Activated T-cell treated with anti-CD3 and anti-CD28 coated beads, Interleukin-2, amount 50 U/mL, for 72 hours (primary cell): ENCODE measurements at places on chromosomes 5 and 9.

DNA sequence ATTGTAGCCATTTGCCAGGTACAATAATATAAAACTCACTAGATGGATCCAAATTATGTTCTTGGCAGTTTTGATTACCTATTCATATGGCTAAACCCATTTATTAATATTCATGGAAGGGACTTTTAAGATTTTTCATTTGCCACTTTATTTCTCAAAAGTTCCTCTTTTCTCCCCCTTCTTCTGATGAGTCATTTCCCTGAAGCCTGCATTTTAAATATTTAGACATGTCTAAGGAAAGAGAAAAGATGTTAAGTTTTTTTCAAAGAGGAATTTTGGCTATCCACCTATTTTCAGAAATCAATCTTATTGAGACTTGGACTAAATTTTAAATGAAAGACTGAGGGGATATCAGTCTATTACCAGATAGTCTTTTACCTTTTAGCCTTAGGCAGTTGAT, 1189.4 kb downstream of the EFNA5 start:
- H3K4me3 ChIP-seq = no peak overlapping the region
- no peaks in the 10 kb centered on the region for H3K27me3 ChIP-seq
- H3K27ac ChIP-seq = no peak overlapping the region
- no peak for DNase-seq
- H3K4me1 ChIP-seq = no peaks in the 10 kb centered on the region
- no peaks in the 10 kb centered on the region for H3K36me3 ChIP-seq

DNA sequence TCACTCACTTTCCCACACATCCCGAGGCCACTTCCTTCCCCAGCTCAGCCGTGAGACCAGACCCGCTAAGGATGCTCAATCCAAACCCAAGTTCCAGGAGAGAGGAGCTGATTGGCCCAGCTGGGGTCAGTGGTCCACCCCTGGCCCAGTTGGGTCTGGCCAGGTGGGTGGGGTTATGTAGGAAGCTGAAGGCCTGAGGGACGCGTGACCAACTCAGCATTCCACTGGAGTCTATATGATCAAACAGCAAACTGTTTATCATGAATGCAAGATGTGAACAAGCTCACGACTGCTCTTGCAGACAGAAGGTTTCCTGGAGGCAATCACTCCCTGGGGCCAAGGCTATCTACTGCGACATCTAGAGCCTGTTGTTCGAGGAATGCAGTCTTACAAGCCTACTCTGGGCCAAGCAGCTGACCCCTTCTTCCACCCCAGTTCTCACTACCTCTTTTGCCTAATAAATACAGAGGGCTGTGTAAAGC, 4.9 kb upstream of the RAPGEF1 start:
- peaks cover 30% of the 10 kb centered on the region for H3K4me1 ChIP-seq
- DNase-seq = no peak
- H3K27me3 ChIP-seq = no peaks in the 10 kb centered on the region
- no peaks in the 10 kb centered on the region for H3K36me3 ChIP-seq
- H3K27ac ChIP-seq = no peak overlapping the region

DNA sequence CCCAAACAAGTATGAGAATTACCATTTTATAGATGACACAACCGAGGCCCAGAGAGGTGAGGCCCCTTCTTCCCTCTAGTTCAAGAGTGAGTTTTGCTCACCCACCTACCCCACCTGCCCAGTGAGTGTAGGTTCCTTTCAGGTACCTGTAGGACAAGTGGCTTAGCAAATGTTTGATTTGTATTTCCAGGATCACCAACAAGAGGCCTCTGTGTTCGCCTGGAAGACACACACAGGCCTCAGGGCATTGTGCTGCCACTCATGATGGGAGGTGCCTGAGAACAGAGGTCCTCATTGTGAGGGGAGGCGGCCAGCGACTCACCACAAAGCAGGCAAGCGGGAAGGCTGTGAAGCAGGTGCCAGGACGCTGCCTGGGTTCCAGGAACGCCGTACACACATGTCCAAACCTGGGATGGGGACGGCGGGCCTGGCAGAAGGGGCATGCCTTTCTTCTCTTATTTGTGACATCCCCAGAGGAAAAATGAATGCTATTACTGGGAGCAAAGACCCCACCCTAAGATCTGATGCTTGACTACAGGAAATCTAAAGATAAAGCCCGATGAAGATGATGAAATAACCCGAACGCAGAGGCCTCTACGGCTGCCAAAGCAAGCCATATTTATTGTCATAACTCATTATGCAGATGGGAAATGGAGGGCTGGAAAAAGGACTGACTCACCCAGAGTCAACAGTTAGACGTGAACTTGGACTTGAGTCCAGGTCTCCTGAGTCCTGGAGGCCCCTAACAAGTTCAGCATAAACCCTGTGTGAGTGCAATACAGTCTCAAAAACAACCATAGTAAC, 60.2 kb upstream of the SLC25A51 start:
- H3K4me1 ChIP-seq = peaks cover 57% of the 10 kb centered on the region
- no peaks in the 10 kb centered on the region for H3K36me3 ChIP-seq
- H3K4me3 ChIP-seq = no peak overlapping the region
- H3K27ac ChIP-seq = no peak overlapping the region

DNA sequence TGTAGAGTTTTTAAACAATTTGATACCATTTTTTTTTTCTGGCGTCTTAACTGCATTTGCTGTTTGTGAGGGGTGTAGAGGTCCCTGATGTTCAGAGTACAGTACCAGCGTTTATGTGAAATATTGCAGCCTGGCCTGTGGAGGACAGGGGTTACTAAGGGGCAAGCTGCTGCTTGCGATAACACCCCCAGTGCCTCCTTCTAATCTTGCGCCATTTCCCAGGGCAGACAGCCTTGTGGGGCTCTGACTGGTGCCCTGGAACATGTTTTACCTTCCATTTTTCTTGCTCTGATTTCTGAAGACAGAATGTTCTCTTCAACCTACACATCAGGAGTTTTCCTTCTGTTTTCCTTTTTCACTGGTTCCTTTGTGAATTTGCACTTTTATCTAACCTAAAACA, 142.9 kb downstream of the DOCK8 start:
- H3K4me1 ChIP-seq = no peaks in the 10 kb centered on the region
- peaks cover 30% of the 10 kb centered on the region for H3K36me3 ChIP-seq
- no peak overlapping the region for H3K4me3 ChIP-seq
- no peaks in the 10 kb centered on the region for H3K27me3 ChIP-seq
- H3K27ac ChIP-seq = no peak overlapping the region

DNA sequence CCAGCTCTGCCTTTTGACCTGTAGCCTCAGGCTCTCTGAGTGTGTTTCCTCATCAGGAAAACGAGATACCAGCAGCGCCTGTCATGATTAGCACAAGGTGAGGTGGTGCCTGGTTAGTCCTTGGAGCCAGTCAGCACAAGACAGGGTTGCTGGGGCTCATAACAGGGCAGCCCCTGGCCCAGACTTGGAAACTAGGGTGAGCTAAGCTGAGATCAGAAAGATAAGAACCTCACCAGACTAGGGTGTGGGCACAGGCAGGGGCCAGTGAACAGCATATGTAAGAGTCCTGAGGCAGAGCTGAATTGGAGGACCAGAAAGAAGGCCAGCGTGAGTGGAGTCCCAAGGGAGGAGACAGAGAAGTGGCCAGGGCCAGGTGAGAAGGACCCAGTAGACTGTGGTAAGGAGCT, 42.7 kb upstream of the FUBP3 start:
- peaks cover 77% of the 10 kb centered on the region for H3K27me3 ChIP-seq
- no peaks in the 10 kb centered on the region for H3K36me3 ChIP-seq
- no peak overlapping the region for H3K4me3 ChIP-seq
- DNase-seq = no peak
- peaks cover 7% of the 10 kb centered on the region for H3K4me1 ChIP-seq

GRCh38 chr9:16974436-16974835, 104.0 kb upstream of the BNC2 start:
- no peak overlapping the region for H3K4me3 ChIP-seq
- no peaks in the 10 kb centered on the region for H3K27me3 ChIP-seq
- DNase-seq = no peak
- H3K27ac ChIP-seq = no peak overlapping the region
- H3K4me1 ChIP-seq = no peaks in the 10 kb centered on the region

GRCh38 chr5:154038261-154038706, 426 bp downstream of the FAM114A2 start:
- H3K4me3 ChIP-seq = peak overlapping the region; percentile 96
- H3K27ac ChIP-seq = peak overlapping the region; percentile 98
- peaks cover 6% of the 10 kb centered on the region for H3K36me3 ChIP-seq
- no peak for DNase-seq
- H3K27me3 ChIP-seq = no peaks in the 10 kb centered on the region
- peaks cover 29% of the 10 kb centered on the region for H3K4me1 ChIP-seq

- no peaks in the 10 kb centered on the region for H3K36me3 ChIP-seq
- H3K4me3 ChIP-seq = no peak overlapping the region
- H3K27ac ChIP-seq = peak overlapping the region; percentile 62
- no peak for DNase-seq
- peaks cover 11% of the 10 kb centered on the region for H3K4me1 ChIP-seq
Measured at GRCh38 chr9:115106001-115106400, 12.0 kb downstream of the TNC start.

DNA sequence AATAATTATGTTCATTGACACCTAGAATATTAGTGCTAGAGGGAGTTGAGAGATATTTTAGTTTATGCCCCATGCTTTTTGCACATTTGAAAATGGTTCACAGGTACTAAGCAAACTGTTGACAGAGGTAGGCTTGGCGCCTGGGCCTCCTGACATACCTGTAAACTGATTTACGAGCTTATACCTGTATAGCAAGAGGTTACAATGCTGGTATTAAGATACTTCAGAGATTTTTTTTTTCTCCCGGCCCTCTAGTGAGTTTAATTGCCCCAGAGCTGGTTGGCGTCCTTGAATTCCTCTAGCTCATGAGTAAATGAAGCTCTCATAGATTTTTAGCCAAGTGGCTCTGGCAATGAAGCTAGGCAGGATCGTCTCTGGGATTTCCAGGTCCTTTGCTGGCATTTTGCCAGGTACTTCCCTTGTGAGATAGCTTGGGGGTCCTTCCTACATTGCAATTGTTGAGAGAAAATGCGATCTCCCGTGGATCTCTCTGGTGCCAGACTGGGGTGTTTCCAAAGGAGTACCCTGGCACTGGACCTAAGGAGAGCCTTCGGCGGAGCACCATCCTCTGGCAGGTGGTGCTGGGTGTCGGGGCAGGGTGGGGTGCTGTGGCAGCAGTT, 9.0 kb downstream of the SLC36A1 start:
- H3K36me3 ChIP-seq = no peaks in the 10 kb centered on the region
- no peak overlapping the region for H3K27ac ChIP-seq
- DNase-seq = no peak
- H3K27me3 ChIP-seq = no peaks in the 10 kb centered on the region

DNA sequence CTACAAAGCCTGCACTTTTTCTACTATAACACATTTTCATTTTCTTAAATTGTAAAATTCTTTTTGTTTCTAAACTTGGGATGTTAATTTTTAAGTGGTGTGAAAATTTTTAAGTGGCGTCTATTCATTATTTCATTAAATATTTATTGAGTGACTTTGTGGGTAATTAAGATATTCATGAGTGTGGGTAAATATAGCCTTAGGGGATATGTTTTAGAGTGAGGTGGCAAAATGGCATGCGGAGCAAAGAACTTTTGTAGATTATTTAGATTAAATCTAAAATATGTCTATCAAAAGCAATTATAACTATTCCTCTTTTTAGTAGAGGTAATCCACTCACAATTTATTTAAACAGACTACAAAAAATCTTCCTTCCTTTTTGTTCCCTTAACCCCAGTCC, 188.4 kb downstream of the PCSK1 start:
- no peaks in the 10 kb centered on the region for H3K36me3 ChIP-seq
- H3K27ac ChIP-seq = no peak overlapping the region
- no peaks in the 10 kb centered on the region for H3K4me1 ChIP-seq

DNA sequence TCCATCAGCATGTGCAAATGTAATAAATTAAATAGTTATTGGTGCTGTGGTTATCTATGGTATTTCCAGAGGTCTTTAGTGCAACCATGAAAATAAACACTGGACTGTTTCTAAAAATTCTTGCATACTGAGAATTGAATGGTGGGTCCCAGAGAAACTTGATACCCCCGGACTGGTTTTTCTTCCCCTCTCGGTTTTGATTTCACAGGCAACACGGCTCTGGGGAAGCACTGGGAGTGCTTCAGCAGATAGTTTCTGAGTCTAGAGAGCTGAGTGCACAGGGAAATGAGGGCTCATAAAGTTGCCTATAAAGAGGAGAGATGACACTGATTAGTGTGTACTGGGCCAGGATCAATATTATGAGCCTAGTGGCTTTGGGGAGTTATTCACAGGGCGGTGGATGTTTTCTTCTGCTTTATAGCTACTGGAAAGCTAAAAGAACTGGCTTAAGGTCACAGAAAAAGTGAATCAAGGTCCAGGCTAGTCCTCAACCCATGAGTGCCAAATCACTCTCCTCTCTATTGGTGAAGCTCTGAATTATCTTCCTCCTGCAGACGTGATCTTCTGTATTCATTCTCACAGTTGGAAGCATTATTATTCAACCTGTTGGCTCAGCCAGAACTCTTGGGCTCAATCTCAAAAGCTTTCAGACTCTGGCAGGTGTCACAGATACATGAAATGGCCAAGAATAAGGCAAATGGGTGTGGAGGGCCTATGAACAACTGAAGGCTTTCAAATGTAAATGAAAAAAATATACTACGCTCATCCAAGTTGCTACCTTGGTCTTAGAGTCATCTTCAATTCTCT, 170.2 kb upstream of the HMHB1 start:
- H3K27ac ChIP-seq = no peak overlapping the region
- no peak for DNase-seq
- H3K36me3 ChIP-seq = no peaks in the 10 kb centered on the region
- H3K27me3 ChIP-seq = no peaks in the 10 kb centered on the region

GRCh38 chr5:96741891-96742309, 65.8 kb downstream of the ERAP1 start:
- no peak for DNase-seq
- peak overlapping the region; percentile 85 for H3K27ac ChIP-seq
- H3K27me3 ChIP-seq = no peaks in the 10 kb centered on the region
- no peak overlapping the region for H3K4me3 ChIP-seq
- H3K4me1 ChIP-seq = peaks cover 38% of the 10 kb centered on the region

GRCh38 chr5:125245216-125245615, 498.8 kb upstream of the ZNF608 start:
- H3K4me1 ChIP-seq = no peaks in the 10 kb centered on the region
- no peak overlapping the region for H3K27ac ChIP-seq
- H3K27me3 ChIP-seq = no peaks in the 10 kb centered on the region
- no peak overlapping the region for H3K4me3 ChIP-seq
- H3K36me3 ChIP-seq = no peaks in the 10 kb centered on the region

GRCh38 chr5:80109646-80110478, 74.7 kb downstream of the THBS4 start:
- peaks cover 23% of the 10 kb centered on the region for H3K4me1 ChIP-seq
- H3K36me3 ChIP-seq = peaks cover 10% of the 10 kb centered on the region
- H3K27me3 ChIP-seq = no peaks in the 10 kb centered on the region

DNA sequence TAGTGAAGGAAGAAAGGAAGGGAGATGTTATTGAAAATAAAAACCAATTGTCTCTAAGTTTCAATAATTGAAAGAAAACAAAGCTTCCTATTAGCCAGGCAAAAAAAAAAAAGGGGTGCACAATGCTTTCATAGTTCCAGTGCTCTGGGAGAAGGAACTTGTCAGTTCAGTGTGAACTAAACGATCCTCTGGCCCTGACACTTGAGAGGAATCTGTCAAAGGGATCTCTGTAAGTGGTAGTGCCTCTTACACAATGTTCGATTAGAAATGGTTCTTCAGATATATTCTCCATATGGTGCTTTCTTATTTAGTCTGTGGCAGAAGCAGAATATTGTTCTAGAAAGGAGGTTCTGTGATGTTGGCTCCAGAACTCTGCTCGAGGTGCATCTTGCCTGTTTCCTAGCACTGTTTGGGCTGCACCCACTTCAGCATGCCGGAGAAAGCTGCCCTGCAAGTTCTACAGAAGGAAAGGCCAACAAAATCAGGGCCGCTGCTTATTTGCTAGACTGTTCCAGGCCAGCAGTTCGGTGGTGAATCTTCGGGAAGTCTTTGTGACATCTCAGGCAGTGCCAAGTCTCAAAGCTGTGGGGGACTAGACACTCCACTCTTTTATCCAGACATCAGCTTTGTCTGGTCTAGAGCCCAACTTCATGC, 90.9 kb downstream of the PIK3R1 start:
- no peak overlapping the region for H3K4me3 ChIP-seq
- no peak for DNase-seq
- peaks cover 31% of the 10 kb centered on the region for H3K4me1 ChIP-seq
